Effector memory CD4-positive, alpha-beta T cell (primary cell): ENCODE measurements at places on chromosomes 5 and 9.

DNA sequence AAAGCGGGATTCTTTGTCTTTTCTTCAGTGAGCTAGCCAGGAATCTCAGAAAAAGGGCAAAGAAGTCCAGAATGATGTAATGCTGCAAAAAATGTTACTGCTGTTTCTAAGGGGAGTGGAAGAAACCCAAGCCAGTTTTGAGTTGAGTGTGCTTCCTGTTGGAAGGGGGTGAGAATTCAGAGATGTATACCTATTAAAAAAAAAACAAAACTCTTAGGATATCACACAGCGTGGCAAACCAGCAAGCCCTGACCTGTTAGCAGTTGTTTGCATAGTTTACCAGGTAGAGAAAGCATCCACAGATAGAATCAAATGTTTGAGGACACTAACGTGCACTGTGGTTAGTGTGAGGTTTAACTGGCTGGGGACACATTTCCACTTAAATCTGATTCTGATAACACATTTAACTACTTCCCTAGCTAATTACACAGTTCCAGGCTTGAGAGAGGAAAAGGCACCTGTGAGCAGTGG, 11.4 kb downstream of the BASP1 start:
- DNase-seq = no peak

DNA sequence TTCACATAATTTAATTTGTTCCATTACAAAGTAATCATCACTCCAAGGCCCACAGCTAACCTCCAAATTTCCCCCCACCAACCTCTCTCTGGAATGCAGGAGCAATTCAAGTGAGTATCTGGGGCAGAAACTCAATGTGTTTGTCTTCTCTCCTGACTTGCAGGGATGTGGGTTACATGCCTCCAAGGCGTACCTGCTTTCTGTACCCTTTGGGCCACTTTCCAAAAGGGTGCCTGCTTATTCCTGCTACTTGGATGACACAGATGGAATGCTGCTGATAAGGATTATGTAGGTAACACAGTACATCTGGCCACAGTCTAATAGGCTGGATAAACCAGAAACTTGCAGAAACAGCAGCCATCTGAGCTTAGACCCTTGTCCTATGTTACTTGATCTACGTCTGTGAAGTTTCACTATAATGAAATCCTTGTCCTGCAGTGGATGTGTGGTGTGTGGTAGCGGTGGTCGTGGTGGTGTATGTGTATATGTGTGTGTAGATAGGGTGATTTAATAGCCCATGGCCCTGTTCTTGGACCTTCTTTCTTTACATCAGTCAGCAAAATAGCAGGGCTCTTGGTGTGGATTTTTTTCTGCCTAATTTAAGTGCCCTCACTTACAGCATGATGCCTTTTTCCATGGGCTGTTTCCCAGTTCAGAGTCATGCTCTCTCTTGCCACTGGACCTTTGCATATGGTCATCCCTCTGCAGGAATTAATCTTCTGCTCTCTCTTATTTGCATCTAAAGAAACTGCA, 175.9 kb downstream of the ZDHHC21 start:
- DNase-seq = no peak

DNA sequence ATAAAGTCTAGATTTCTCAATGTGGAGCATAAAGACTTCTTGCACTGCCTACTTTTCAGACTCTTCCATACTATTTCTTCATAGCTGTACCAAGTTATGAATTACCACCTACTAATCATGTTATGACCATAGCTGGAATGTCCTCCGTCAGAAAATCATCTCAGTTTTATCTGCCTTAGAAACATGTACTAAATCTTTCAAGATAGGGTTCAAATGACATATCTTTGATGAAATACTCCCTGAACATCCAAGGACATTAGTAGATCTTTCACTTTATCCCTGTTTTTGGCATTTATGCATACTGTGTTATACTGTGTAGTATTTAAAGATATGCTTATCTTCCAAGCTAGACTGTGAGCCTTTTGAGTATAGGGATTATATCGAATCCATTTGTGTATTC, 49.6 kb upstream of the MEF2C start:
- no peak for DNase-seq

DNA sequence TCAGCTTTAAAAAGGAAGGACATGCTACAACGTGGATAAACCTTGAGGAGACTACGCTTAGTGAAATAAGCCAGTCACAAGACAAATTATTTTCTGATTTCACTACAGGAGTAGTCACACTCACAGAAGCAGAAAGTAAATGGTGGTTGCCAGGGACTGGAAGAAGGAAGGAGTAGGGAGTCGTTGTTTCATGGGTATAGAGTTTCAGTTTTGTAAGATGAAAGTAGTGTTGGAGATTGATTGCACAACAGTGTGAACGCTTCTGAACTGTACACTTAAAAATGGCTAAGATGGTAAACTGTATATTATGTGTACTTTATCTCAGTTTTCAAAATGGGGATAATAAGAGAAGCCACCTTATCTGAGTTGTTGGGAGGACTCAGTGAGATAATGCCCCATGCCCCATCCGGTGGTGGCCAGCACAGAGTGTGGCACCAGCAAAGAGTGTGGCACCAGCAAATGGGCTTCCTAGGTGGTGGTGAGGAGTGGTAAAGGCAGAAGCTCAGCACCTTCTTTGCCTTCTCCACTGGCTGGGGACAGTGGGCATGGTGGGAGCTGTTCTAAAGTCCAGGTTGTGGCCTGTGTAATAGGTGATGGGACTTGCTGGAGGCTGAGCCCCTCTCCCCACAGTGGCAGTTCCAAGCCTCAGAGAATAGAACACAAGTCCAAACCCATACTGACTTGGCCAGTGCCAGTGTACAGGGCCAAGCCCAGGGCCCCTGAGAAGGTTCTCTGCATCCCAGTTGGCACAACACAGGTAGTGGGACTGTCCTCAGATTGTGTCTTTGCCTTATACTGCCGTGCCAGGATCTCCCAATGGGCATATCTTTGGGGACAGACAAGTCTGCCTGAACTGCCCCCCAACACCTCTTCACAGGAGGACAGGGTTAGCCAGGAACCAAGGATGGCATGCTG, 4.4 kb downstream of the SLC22A4 start:
- DNase-seq = no peak

GRCh38 chr9:97556036-97556720, 54.7 kb downstream of the TMOD1 start:
- DNase-seq = no peak

DNA sequence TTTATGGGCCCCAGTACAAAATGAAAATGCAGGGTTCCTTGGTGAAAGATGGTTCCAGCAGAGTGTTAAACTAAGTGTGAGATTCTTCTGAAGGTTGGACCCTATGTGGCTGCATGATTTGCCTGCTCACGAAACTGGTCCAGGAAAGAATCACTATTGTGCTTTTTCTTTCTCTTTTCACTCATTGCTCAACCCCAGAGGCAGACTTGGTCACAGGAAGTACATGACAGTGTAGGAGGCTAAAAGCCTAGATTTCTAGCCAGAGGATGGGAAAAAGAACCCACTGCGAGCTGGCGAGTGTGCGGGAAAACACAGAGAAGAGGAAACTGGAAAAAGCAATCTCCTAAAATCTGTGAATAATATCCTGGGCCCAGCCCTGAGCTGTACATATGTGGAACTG, 18.6 kb downstream of the SLC36A2 start:
- no peak for DNase-seq

DNA sequence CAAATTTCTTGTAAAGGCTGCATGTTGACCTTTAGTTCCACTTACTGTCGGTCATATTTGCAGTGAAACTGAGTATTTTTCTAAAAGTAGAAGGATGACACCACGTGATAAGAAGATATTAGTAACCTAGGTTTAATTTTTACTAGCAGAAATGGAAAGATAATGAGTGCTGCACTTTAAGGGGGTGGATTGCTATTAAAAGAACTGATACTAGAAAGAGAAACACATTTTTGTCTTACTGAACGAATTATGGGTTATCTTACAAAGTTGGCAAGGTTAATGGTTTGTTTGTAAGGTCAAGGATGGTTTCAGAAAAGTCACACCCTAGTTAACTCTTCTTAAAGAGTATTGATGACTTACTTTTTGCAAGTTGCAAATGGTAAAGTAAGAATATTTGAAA, 2.4 kb downstream of the MACIR start:
- DNase-seq = no peak

DNA sequence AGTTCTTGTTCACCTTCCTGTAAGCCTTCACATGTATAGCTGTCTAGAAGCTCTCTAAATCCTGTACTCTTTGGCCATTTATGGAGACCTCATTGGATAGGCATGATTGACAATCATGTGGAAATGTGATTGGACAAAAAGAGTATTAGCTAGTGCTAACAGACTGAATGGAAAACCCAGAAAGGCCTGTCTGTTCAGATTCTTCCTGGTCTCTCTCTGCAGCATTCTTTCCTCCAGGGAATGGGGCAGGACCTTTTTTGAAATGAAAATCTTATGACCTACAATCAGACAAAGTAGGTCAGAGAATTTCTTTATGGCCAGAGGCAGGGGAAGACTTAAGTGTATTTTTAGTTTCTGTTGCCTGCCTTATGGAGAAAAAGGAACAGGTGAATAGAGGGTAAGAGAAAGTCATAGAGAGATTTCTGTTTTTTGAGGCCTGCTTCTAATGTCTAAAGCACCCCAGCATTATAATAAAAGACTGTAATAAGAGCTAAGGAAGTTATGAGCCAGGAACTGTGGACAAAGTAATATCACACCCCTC, 152.4 kb upstream of the CCDC152 start:
- no peak for DNase-seq

DNA sequence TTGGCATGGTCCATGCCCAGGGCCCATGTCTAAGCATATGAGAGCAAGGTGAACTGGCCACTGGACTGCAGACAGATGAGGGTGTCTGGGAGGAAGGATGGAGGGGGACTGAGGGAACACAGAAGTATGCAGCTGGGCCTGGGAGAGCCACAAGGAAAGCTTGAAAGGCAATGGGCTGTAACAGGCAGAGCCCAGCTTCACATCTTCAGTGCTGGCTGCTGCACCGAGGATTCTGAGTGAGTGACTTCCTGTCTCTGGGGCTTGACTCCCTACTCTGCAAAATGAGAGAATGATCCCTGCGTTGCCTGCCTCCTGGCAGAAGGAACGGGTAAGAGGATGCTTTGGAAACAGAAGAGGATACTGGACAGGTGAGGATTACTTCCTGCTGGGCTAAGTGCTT, 29.0 kb downstream of the COL15A1 start:
- DNase-seq = no peak

- DNase-seq = no peak
These were observed 206.4 kb downstream of the PTTG1 start for GRCh38 chr5:160627921-160628618.

- no peak for DNase-seq
These were observed 48.4 kb downstream of the PPARGC1B start for GRCh38 chr5:149778303-149779123.

GRCh38 chr9:110048976-110049698, 158.8 kb downstream of the C9orf152 start:
- no peak for DNase-seq

GRCh38 chr5:95861221-95861863, 38.8 kb upstream of the GLRX start:
- DNase-seq = no peak

- DNase-seq = no peak
These were observed 33.8 kb downstream of the NEUROG1 start for GRCh38 chr5:135501965-135502364.

DNA sequence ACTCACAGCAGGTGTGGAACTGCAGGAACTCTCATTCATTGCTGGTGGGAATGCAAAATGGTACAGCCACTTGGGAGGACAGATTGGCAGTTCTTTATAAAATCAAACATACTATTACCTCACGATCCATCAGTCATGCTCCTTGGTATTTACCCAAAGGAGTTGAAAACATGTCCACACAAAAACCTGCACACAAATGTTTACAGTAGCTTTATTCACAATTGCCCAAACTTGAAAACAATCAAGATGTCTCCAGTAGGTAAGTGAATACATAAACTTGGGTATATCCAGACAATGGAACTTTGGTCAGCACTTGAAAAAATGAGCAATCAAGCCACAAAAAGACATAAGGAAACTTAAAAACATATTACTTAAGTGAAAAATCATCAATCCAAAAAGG, 215.5 kb downstream of the IRX1 start:
- DNase-seq = no peak

DNA sequence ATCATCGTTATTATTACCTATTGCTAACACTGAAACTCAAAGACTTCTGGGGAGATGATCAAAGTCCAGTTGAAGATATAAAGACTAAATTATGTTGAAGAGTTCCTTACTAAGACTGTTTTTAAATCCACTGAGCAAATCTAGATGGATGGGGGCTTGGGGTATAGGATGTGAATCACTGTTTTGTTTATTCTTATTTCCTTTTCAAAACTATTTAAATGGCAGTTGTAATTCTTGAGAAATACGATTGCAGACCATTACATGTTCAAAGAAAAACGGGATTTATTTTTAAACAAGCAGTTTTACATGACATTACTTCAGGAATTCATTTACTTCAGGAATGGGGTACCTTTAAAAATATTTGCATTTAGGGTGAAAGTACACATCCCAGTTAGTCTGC, 4.3 kb downstream of the RASGRF2 start:
- DNase-seq = no peak

GRCh38 chr5:108642170-108642906, 105.4 kb upstream of the FER start:
- DNase-seq = no peak

GRCh38 chr5:95858023-95858461, 35.5 kb upstream of the GLRX start:
- DNase-seq = no peak

- no peak for DNase-seq
These were observed 4.0 kb downstream of the VAV2 start for GRCh38 chr9:133987946-133988665.

GRCh38 chr5:169647566-169647965, 10.5 kb downstream of the DOCK2 start:
- DNase-seq = no peak

DNA sequence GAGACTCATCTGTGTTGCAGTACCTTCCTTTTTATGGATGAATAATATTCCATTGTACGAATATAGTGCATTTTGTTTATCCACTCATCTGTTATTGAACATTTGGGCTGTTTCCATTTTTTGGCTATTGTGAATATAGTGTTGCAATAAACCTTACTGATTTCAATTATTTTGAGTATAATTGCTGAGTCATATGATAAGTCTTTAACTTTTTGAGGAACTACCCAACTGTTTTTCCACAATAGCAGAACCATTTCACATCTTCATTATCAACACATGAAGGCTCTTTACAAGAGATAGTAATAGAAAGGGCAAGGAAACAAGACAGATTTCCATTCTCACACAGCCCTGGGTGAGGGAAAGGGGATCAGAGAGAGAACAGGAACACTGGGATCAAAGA, 329.2 kb downstream of the RAB3C start:
- no peak for DNase-seq

- no peak for DNase-seq
These were observed 16.9 kb upstream of the PFDN1 start for GRCh38 chr5:140319833-140320232.

- no peak for DNase-seq
These were observed 31.3 kb downstream of the ANKRA2 start for GRCh38 chr5:73534011-73534644.

DNA sequence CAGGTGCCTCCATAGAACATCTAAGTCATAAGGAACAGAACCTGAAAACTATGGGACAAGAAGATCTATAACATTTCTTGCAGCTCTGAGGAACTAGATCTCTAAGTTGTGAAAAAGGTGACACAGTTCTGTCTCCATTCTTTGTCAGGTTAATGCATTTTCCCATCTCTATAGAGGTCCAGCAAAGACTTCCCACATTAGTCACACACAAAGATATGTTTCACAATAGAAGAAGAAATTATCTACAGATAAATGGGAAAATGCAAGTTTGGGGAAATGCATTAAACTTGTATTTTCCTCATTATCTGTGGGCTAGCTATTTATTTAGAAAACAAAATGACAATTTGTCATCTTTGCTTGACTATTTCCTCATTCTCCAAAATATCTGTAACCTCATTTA, 458.6 kb upstream of the PAPPA start:
- DNase-seq = no peak

GRCh38 chr5:54659700-54660131, 142.2 kb downstream of the SNX18 start:
- no peak for DNase-seq
